CD4-positive, alpha-beta T cell treated with Interleukin-4 for 4 hours (primary cell): ENCODE measurements at places on chromosomes 5 and 9.
A peak's percentile ranks its signal among the peaks of the same experiment; 100 is the strongest.

DNA sequence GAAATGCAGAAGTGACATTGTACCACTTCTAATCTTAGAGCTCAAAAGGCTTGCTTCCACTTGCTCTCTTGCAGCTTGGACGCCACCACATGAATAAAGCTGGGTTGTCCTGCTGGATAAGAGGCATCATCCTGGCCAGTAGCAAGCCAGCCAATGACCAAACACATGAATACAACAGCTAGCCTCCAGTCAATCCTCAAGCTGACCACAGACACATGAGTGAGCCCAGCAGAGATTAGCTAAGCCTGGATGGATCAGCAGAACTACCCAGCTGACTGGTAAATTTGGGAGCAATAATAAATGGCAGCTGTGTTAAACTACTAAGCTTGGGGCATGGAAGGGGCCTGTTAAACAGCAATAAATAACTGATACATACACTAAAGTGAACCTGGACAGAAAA lies 121.1 kb upstream of the SLC12A2 start:
- no peak for DNase-seq

DNA sequence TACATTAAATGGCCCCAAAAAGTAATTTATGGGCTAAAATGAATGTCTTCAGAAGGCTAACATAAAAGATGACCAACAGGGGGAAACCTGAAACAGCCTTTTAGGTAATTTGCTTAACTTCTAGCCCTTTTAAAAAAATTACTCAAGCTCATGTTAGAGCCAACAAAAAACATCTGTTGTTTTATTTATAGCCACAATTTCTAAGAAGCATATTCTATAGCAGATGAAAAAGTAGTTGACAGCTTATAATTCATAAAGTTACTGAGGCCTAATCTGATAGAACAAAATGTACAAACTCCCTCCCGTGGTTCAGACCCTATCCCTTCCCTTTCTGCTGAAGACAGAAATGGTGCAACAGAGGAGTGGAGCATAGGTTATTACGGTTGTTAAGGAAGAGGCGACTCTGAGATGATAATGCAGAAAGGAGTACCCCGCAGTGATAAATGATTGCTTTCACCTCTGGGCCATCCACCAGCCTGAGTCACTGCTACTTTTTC lies 46.1 kb downstream of the PIK3R1 start:
- DNase-seq, result no peak

GRCh38 chr5:148794729-148795561 lies 31.5 kb upstream of the ADRB2 start:
- DNase-seq, result no peak

GRCh38 chr9:31394015-31394473 lies 990.4 kb upstream of the ACO1 start:
- no peak for DNase-seq

- DNase-seq, result no peak
Observed at GRCh38 chr9:71709384-71709783, 58.9 kb downstream of the CEMIP2 start.

GRCh38 chr9:130030651-130031127 lies 12.3 kb downstream of the FNBP1 start:
- peak; percentile 54 for DNase-seq

- no peak for DNase-seq
Observed at GRCh38 chr9:78714576-78714975, 417.7 kb downstream of the PSAT1 start.

DNA sequence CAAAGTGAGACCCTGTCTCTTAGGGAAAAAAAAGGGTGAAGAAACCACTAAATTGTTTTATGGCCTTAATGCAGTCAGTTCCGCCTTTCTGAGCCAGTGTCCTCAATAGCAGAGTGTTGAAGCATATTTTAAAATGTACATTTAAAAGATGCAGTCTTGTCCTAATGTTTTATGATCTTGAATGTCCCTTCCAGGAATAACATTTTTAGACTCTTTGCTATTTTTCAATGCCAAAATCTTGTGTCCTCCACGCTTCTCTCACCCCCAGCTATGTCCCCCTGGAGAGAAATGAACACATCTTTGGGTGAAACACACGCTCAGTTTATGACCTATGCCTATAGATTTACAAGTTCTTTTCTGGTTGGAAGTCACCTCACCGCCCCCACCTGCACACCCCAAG lies 69.8 kb downstream of the CSNK1A1 start:
- no peak for DNase-seq

DNA sequence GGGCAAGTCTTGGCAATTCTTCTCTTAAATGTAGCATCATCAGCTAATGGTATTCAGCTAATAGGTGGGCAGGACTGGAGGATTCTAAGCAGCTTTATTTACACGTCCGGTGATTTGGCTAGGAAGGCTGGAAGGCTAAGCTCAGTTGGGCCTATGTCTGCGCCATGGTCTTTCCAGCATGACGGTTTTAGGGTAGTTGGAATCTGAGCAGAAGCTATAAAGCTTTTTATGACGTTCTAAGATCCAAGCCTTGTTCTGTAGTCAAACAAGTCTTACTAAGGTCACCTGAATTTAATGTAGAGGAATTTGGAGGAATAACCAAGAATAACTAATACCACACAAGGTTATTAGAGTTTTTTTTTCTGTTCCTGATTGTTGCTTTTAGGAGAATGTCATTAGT lies 66.2 kb downstream of the CDC42SE2 start:
- no peak for DNase-seq

DNA sequence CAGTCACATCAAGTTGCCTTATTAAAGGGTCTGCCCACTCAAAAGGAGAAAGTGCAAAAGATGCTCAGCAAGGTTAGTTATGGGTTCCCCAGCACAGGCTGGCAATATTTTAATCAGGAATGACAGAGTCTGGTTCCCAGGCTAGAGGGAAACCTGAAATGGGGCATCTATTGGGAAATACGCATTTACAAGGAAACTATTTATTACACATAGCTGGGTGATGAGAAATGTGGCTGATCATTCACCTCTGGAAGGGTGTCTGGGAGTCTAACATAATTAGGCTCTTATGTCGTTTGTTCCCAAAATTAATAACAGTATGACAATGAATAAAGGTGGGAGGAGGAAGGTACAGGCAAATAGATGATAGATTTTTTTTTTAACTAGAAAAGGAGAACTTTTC lies 314.7 kb downstream of the ENC1 start:
- no peak for DNase-seq

DNA sequence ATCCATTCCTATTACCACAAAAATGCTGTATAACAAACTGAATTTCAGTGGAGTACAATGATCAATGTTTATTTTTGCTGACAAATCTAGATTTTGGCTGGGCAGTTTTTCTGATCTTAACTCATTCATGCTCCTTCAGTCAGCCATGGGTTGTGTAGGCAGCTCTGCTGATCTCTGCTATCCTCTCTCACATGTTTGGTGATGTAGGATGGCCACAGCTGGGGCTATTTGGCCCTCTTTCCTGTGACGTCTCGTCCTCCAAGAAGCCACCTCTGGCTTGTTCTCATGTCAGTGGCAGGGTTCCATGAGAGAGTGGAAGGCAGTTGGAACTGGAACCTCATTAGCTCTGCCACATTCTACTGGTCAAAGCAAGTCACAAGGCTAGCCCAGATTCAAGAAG lies 8.9 kb downstream of the NLN start:
- no peak for DNase-seq

DNA sequence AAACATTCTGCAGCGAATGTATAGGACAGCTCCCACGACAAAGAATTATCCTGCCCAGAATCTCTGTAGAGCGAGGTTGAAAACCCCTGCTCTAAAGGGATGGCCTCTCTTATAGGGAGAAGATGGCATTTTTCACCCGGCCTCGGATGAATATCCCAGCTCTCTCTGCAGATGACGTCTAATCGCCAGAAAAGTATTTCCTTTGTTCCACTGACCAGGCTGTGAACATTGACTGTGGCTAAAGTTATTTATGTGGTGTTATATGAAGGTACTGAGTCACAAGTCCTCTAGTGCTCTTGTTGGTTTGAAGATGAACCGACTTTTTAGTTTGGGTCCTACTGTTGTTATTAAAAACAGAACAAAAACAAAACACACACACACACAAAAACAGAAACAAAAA lies 17.4 kb upstream of the RARS1 start:
- DNase-seq, result no peak

- DNase-seq, result no peak
Observed at GRCh38 chr5:100899675-100900074, 3.4 kb downstream of the ST8SIA4 start.

GRCh38 chr5:54415896-54416601 lies 39.5 kb upstream of the HSPB3 start:
- DNase-seq, result no peak

GRCh38 chr5:133451926-133452325 lies 160.4 kb downstream of the FSTL4 start:
- DNase-seq, result no peak

- DNase-seq, result no peak
Observed at GRCh38 chr9:69218166-69218565, 44.1 kb downstream of the TJP2 start.

DNA sequence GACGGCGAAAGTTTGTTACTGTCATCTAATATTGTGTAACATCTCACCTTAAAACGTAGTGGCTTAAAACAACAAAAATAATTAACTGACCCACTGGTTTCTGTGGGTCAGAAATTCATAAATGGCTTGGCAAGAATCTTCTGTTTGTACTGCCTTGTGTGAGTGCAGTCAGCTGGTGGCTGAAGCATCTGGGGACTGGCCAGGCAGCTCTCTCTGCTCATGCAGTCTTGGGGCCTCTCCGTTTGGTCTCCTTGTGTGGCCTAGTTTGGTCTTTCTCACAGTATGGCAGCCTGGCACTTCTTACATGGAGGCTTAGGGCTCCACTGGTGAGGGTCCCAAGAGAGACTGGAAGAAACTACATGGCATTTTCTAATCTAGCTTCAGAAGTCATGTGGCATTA lies 49.0 kb upstream of the CTXN3 start:
- DNase-seq, result no peak

- DNase-seq, result no peak
Observed at GRCh38 chr9:109341561-109341960, 20.7 kb upstream of the EPB41L4B start.

DNA sequence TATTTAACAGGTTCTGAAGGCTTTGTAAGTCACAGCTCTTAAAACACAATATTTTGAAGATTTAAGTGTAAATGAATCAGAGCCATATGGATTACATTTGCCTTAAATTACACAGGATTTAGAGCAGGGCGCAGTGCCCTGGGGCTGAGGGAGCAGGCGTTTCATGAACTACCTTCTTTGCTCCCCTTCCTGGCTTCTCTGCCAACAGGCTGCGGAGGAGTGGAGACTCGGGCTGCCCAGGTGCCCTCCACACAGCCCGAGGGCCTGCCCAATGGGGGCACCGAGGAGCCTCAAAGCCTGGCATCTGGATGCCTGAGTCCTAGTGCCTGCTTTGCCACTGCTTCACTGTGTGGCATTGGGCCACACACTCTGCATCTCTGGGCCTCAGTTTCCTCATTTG lies 90.6 kb upstream of the HAND1 start:
- DNase-seq, result no peak

GRCh38 chr5:116409591-116410296 lies 164.9 kb downstream of the SEMA6A start:
- no peak for DNase-seq

DNA sequence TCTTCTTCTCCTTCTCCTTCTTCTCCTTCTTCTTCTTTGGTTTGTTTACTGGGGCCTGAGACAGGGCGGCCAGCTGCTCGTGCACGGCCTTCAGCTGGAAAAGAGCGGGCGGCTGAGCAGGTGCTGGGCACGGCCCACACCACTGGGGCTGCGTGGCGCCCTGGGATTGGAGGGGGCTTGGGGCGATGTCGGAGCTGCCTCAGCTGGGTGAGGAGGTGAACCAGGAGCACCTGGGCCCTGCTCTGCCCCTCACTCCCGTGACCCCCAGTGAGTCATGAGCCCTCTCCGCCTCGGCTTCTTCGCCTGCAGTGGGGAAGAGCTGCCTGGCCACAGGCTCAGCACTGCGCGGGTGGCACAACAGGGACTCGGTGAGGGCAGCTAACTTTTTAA lies 14.9 kb downstream of the BRD3OS start:
- no peak for DNase-seq

GRCh38 chr9:136695955-136696354 lies 8.7 kb upstream of the AGPAT2 start:
- no peak for DNase-seq

GRCh38 chr9:91949392-91949945 lies 559 bp downstream of the ROR2 start:
- no peak for DNase-seq

DNA sequence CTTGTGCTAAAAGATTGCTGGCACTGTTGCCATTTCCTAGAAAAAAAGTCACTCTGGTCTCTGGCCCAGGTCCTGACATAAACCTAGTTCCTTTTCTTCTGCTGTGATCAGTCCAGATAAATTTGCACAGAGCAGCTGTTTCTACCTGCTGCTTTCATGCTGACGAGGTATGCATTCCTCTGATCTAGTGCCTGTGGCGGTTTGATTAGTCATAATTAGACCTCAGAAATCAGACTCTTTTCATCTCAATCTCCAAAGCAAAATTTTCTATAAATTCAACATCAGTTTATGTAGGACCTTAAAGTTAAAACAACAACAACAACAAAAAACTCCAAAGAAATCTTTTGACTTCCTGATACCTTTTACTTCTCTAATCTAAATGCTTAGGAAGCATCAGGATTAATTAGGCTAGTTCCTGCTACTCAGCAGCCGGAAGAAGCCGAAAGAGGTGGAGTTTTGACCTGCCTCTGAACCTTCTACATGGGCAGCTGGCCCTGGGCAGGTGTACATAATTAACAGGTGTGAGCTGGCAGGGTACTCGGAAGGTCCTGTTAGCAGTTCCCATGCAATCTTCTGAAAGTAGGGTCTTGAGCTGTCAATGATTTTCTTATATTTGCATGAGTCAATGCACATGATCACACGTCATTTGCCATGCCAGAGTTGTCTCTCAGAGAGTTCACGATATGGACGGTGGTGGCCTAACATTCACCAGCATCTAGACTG lies 83.3 kb upstream of the CCDC112 start:
- DNase-seq, result peak; percentile 14

DNA sequence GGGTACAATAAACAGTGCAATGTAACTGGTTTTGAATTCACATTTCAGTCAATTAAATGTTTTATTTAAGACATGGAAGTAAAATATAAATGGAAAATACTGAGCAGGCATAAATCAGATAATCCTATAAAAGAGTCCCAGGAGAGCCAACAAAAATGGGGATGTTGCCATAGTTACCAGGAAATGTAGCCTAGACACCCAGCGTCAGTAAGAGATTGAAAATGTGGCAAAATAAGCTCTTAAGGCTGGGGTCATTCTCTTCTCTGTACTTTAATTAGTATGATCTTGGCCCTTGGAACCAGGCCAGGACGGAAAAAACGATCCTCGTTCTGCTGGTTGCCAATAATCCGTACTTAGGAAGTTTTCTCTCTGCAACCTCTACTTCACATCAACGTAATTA lies 18.9 kb upstream of the RASEF start:
- no peak for DNase-seq

- DNase-seq, result no peak
Observed at GRCh38 chr5:73446631-73447529, 1.7 kb downstream of the FOXD1 start.

DNA sequence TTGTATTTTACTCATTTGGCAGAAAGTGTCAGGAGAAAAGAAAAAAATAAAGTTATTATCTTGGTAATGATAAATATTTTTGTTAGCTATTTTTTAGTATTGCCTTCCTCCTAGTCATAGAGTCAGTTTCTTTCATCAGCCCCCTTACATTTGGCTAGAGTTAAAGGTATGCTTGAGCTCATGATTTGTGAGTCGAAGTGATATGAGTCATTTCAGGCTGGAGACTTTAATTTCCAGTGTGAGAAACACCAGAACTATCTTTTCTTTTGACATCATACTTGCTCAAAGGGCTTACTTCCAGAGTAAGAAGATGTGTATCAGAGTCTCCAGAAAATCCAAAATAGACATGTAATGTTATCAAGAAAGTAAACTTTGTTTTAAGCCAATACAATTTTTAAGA lies 746.7 kb upstream of the TYRP1 start:
- DNase-seq, result no peak
